ENCODE measurements at places on chromosomes 4 and X. TPM values are rescaled to one million over a fixed set of nuclear protein-coding genes. Genes with fewer than 3 reads are reported as not detected.

- no peak for DNase-seq
Observed at GRCh38 chr4:189221691-189222090, 719.0 kb upstream of the FRG1 start.

GRCh38 chrX:19245711-19246269, 97.9 kb upstream of the PDHA1 start:
- no peak for DNase-seq

The CLCN4 gene
- not detected for polyA plus RNA-seq

- no peak for DNase-seq
Observed at GRCh38 chr4:1969928-1970723, 38.6 kb downstream of the NELFA start.

DNA sequence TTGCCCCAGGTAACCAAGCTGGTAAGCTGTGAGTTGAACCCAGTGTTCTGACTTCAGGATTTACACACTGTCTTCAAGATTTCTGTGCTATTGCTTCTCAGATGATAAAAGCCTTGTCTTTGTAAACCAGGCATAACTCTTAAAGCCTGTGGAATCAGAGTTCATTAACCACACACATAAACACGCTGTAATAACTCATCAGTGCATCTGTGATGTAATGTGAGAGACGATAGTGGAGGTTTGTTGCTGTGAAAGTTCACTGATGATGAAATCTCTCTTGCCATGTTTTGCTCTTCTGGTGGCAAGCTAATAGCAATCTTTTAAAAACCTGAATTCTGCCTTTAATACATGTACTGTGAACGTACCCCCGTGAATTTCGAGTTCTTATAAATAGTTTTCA, 41.5 kb downstream of the CLCN4 start:
- DNase-seq = no peak

DNA sequence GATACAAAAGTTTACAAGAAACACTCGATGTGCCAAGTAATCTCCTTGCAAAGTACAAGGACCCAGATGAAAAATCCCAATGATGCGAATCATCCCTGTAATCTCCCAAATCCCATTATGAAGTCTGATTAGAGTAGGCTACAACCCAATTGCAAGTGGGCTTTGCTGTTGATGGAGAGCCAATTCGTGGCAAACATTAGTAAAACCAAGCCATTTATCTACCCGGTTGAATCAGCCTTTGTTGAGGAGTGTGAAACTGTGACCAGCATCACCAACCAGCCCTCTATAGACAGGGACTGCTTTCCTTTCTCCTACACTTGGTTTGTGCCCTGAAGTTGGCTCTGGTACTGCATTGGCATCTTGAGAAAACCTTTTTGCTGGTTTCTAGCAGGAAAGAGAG, 1.2 kb upstream of the PRPS2 start:
- no peak for DNase-seq

DNA sequence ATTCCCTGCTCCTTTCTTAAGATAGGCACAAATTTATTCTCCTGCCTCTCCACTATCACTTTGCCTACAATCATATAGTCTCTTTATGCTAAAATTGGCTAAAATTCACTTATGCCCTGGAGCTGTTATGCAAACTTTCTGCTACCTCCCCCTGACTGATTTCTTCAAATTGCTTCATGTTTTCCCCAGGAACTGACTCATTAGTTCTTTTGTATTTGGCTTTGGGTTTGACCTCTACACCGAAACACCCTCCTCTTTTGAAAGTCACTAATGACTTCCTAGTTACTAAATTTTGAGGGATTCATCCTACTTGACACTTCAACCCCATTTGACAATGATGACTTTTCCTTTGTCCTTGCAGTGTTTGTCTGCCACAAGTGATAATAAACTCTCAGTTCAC, 222.6 kb downstream of the NDST4 start:
- no peak for DNase-seq

DNA sequence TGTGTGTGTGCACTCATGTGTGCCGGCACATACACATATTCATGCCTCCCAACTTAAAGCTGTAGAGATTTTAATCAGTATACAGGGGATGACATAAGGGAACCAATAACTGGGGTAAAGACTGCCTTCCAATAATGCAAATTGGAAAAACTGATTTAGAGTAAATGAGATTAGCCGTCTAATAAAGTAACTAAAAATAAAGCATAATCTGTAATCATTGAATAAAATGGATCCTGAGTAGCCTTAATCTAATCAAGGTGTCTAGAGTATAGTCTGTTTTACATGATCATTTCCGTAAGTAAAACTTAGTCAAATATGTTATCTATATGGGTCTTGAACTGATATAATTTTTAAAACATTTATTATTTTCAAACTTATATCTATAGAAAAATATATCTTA, 925.8 kb downstream of the FSTL5 start:
- no peak for DNase-seq

- DNase-seq = no peak
Observed at GRCh38 chr4:30696191-30696590, 24.0 kb upstream of the PCDH7 start.

DNA sequence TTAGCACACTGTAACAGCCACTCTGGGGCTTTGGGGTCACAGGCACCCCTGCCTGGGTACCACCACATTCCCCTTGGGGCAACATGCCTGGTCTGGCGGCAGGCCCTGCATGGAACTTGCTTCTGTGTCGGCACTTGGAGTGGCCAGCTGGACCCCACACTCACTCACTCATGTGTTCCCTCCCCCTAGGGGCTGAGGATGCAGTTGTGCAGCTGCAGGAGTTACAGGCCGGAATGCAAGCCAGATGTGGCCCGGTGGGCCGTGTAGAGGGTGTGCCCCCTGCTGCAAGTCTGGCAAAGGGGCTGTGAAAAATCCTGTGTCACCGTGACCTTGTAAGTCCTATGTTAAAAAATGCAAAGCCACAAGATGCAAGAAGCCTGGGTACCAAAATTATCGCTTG, 34.2 kb downstream of the ATXN3L start:
- DNase-seq = no peak

GRCh38 chrX:444305-444704, 57.6 kb upstream of the PPP2R3B start:
- DNase-seq = no peak

The GLRB gene
- not detected for polyA plus RNA-seq

DNA sequence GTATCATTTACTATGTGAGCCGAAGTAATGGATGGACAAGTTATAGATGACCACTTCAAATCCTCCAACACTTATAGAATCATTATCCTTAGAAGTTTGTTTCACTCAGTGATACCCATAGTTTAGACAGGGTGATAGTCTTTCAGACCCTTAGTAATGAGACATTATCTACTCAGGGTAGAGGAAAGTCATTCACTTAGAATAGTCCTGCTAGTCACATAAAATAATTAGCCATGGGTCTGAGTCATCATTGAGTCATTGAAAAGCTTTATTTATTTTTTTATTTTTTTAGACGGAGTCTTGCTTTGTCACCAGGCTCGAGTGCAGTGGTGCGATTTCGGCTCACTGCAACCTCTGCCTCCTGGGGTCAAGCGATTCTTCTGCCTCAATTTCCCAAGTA, 321.7 kb upstream of the FSTL5 start:
- DNase-seq = no peak

DNA sequence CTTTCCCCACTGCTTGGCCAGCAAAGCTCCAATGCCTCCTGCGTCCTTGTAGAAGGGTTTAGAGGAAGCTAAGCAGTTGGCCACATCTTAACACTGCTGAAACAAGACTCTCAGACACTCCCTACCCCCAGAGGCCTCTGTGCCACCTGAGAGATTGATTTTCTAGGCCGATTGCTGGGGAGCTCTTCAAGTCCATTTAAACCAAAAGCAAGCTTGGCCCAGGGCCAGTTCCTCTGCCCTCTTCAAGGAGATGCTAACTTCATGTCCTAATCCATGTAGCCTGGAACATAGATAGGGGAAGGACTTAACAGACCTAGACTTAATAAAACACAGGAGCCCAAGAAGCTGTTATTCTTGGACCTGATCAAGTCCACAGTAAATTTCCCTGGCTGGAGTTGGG, 27.2 kb upstream of the FMR1NB start:
- no peak for DNase-seq

- DNase-seq = no peak
Observed at GRCh38 chrX:104098919-104099318, 13.4 kb upstream of the ZCCHC18 start.

The AKAP14 gene
- polyA plus RNA-seq = not detected

The MAGEA8 gene
- polyA plus RNA-seq = not detected

The TREX2 gene
- polyA plus RNA-seq = 0.67 TPM

The NUDT11 gene
- polyA plus RNA-seq = 8.9 TPM

DNA sequence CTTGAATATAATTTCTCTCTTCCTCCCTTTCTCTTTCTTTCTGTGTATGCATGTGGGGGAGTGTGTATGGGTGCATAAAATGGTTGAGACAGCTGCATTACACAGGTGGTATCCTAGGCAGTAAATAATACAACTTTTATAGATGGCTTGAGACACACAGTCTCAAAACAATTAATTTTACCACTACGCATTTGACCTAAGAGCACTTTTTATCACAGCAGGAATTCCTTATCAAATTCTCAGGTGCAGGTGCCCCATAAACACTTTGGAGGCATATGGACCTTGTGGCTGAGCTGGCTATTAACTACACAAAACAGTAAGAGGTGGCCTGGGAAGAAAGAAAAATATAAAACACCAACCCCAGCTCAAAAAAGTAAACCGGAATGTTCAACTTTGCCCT, 91.3 kb downstream of the RASGEF1B start:
- no peak for DNase-seq

DNA sequence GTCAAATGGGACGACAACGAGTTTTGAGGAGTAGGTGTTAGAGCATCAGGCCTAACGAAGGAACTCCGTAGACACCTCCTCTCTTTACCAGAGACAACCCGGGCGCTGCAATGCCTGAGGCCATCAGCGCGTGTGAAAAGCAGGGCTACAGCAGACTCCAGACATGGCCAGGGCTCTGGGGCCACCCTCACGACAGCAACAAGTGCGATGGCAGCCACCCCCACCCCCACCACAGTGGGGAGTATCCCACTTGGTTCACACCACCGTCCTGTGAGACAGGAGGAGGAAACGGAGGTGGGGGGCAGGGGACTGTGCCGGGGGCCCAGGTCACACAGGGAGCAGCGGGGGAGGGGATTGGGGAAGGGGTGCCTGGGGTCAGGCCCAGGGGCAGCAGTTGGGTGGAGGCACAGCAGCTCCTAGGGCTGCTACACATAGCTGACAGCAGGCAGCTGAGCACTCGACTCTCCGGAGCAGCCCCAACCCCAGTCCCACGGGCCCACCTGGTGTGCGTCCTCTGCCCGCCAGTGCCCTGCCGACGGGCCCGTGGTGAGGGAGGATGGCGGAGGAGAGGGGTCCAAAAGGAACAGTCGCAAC, 8.5 kb downstream of the LRPAP1 start:
- DNase-seq = no peak

DNA sequence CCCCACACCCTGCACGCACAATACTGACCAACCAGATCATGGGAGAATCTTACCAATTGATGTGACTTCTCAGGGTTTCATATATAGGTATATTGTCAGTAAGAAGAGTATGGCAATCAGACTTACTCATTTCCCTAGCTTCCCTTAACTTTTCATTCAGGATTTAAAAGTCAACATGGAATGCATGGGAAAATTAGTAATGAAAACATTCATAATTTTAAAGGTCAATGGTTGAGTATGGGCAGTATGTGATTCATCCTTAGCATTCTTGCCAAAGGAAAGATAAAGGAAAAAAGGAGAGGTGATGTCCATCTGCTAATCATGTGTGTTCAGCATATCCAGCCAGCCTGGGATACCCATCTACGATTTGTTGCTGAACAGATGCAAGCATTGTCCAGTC, 4.0 kb downstream of the DIPK2B start:
- no peak for DNase-seq

DNA sequence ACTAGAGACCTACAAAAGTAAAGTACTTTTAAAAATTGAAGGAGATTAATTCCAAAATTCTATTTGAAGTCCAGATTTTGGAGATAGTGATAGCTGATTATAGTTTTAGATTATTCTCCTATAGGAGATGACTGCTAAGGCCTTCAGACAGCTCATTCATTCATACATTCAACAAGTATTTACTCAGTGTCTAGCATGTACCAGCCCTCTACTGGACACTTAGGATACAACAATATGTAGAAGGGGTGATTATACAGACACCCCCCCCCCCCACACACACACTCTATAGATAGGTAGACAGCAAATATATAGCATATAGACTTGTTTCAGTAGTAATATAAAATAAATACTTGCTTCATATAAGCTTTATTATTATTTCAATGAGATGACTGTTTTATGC, 60.4 kb upstream of the TAF9B start:
- peak; percentile 7 for DNase-seq

DNA sequence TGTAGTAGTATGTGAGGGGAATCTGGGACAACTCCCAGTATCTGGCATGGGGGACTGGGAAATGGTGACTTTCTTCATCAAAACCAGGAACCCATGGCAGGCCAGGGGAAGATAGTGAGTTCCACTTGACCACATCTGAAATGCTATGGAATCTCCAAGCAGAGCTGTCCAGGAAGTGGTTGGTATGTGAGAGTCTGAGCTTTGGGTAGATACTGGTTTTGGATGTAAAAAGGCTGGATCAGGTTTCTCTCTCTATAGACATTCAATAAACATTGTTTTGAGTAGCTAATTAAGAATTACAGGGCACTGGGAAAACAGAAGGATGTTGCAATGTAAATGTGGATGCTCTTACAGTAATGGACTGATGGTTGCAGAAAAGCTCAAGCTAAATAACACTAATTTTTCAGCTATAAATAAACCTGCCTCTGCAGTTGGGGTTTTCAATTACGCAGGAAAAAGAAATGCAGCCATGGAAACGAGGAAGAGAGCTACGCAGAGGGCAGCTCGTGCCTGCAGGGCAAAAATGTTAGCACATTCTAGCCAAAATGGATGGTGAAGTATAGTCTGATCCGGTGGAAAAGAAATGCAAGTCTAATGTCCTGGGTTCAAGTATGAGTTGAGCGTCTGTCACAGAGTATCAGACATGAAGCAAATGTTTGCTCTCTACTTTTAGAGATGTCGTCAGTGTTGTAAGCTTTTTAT, 13.4 kb upstream of the CHRNA9 start:
- DNase-seq = no peak

DNA sequence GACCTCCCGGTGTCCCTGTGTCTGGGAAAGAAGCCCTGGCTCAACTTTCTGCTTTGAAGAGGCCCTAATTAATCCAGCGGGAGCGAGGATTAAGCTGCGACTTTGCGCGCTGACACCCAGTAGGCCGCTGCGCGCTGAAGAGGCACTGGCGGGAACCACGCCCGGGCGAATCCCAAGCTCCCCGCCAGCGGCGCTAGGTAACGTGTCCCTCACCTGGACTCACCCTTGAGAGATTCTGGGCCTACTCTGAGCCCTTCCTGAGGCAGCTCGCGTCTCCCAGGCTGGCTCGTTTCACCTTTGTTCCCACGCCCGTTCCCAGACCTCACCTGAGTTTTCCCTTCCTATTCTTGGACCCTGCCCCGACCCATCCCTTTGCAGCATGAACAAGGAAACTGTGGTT, 616 bp upstream of the KLHL34 start:
- DNase-seq = no peak

The RASL11B gene
- not detected for polyA plus RNA-seq

GRCh38 chrX:69600182-69600581, 15.7 kb upstream of the EDA start:
- DNase-seq = no peak

DNA sequence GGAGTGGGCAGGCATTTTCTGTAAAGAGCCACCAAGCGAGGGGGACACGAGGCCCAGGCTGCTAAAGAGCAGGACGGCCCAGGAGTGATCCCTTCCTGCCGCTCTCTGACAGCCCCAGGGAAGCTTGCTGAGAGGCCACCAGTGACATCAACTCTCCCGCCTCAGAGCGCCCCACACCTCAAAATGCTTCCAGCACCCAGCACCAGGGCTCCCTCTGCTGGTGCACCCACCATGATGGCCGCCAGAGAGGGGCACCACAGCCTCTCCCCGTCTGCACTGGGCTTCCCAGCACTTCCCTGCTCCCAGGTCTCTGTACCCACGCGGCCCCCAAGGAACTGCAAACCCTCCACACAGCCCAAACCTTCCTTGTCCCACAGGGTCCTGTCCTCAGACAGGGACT, 40.4 kb downstream of the GAK start:
- no peak for DNase-seq
